Cerebellum (tissue), 4 donors: ENCODE measurements at places on chromosomes 2 and 18. TPM values are rescaled to one million over a fixed set of nuclear protein-coding genes. Genes with fewer than 3 reads are reported as not detected.
A peak's percentile ranks its signal among the peaks of the same experiment; 100 is the strongest.

PCARE gene
- 1.5 TPM for total RNA-seq

- no peak for DNase-seq
Measured at GRCh38 chr2:64162516-64162915, 18.3 kb upstream of the PELI1 start.

GRCh38 chr18:9894454-9895068 lies 8.8 kb downstream of the TXNDC2 start:
- no peak for DNase-seq

DNA sequence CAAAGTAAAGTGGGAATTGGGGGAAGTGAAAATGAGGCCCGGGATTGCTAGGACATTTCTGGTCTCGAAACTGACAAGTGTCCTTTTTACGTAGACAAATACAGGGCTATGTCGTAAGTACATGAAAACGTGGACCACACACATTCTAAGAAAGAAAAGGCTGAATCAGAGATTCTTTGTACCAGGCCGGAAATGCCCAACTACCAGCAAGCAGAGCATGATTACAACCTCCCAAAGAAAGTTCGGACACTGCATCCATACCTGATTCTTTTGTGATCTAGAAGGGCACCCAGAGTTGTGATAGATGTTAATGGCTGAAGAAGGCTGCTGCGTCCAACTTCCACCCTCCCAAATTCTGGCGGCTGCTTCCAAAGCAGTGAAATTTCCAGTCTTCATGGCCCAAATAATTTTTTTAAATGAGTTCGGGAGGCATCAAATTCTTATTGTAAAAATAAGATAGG lies 1.7 kb downstream of the RBMS1 start:
- no peak for DNase-seq

GRCh38 chr2:230798769-230799399 lies 65.9 kb upstream of the ITM2C start:
- DNase-seq = peak; percentile 33
